ENCODE measurements at places on chromosomes 5 and 9. TPM values are rescaled to one million over a fixed set of nuclear protein-coding genes. Genes with fewer than 3 reads are reported as not detected.

DNA sequence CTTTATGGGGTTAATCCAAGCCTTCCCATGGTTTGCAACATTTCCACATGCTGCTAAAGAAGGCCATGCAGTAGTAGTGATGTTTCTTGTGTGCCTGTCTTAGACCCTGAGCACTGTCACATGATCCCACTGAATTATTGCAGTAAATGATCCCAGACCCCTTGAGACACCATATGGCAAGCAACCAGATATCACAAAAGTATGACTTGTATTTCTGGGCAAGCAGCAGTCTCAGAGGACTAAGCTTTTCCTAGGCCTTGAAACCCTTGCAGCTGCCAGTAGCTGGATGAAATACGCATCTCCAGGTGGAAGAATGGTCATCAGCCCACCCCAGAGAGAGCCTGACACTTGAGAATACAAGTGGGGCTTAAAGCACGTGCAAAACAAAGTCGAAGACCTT lies 41.8 kb downstream of the CDO1 start:
- H3K4me1 ChIP-seq = no peaks in the 10 kb centered on the region
- DNase-seq = no peak
- peaks cover 25% of the 10 kb centered on the region for H3K27me3 ChIP-seq

DNA sequence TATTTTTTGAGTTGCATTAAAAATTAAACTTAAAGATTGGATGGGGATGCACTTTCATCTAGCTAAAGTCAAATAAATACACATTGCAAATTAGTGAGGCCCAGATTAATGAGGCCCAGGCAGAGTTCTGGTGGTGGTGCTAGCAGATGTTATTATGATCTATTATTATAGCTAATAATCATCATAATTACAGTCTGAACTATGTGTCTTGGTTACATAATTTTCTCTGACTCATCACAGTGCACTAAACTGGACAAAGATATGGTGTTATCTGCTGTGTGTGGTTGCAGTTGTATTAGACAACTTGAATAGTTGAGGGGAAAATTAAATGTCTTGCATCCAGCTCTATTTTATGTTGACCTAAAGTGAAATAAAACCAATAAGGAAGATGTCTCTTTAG lies 568.8 kb downstream of the TLR4 start:
- no peak overlapping the region for H3K4me3 ChIP-seq
- DNase-seq = no peak
- H3K36me3 ChIP-seq = no peaks in the 10 kb centered on the region
- no peaks in the 10 kb centered on the region for H3K4me1 ChIP-seq
- H3K27ac ChIP-seq = no peak overlapping the region

DNA sequence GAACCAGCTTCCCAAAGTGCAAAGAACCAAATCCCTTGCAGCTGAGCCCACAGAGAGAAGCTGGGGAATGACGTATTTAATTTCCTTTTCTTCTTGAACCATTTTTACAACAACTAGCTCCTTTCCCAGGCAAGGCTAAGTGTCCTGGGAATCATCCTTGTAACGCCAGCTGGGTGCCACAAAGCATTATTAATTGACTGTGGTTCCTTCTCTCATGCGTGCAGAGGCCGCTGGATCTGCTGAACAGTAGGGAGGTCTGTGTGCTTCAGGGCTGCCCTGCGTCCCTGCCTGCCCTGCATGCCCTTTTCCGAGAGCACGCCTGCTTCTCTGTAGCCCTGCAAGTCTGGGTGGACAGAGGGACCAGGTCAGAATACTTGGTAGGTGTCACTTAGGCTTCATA lies 124.1 kb upstream of the OTULINL start:
- no peaks in the 10 kb centered on the region for H3K27me3 ChIP-seq
- no peak overlapping the region for H3K27ac ChIP-seq
- H3K4me1 ChIP-seq = no peaks in the 10 kb centered on the region
- H3K4me3 ChIP-seq = no peak overlapping the region

GRCh38 chr9:109295221-109296130 lies 25.4 kb downstream of the EPB41L4B start:
- H3K27me3 ChIP-seq = no peaks in the 10 kb centered on the region
- H3K27ac ChIP-seq = no peak overlapping the region
- H3K4me1 ChIP-seq = peaks cover 10% of the 10 kb centered on the region
- no peak overlapping the region for H3K4me3 ChIP-seq
- no peaks in the 10 kb centered on the region for H3K36me3 ChIP-seq

GRCh38 chr9:124372038-124372437 lies 43.2 kb downstream of the PSMB7 start:
- peak overlapping the region; percentile 0 for H3K27ac ChIP-seq
- DNase-seq = no peak
- H3K36me3 ChIP-seq = peaks cover 19% of the 10 kb centered on the region
- no peaks in the 10 kb centered on the region for H3K27me3 ChIP-seq
- no peak overlapping the region for H3K4me3 ChIP-seq
- peaks cover 29% of the 10 kb centered on the region for H3K4me1 ChIP-seq

DNA sequence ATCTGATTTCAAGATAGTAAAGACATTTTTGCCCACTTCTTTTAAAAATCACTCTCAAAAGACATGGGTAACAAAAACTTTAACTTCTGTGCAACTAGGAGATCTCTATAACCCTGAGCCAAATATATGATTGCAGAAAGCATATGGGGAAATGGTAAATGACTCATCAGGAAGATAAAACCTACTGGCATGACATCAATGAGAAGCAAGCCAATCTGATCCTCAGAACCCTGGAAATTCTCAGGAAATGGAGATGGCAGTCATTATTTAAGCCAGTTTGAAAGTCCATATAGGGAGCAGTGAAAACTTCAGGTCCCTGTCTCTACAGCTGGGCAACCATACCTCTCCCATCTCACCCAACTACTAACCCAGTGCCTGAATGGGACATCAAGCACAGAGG lies 249.7 kb upstream of the NREP start:
- H3K27me3 ChIP-seq = no peaks in the 10 kb centered on the region
- no peaks in the 10 kb centered on the region for H3K36me3 ChIP-seq
- H3K4me1 ChIP-seq = peaks cover 12% of the 10 kb centered on the region

- H3K4me3 ChIP-seq = no peak overlapping the region
- no peak for DNase-seq
- no peak overlapping the region for H3K27ac ChIP-seq
- no peaks in the 10 kb centered on the region for H3K4me1 ChIP-seq
Measured at GRCh38 chr5:10138395-10139057, 111.2 kb downstream of the ATPSCKMT start.

GRCh38 chr9:123085916-123086315 lies 52.4 kb downstream of the GPR21 start:
- DNase-seq = no peak
- H3K36me3 ChIP-seq = peaks cover 88% of the 10 kb centered on the region
- H3K4me1 ChIP-seq = no peaks in the 10 kb centered on the region
- H3K27me3 ChIP-seq = no peaks in the 10 kb centered on the region

DNA sequence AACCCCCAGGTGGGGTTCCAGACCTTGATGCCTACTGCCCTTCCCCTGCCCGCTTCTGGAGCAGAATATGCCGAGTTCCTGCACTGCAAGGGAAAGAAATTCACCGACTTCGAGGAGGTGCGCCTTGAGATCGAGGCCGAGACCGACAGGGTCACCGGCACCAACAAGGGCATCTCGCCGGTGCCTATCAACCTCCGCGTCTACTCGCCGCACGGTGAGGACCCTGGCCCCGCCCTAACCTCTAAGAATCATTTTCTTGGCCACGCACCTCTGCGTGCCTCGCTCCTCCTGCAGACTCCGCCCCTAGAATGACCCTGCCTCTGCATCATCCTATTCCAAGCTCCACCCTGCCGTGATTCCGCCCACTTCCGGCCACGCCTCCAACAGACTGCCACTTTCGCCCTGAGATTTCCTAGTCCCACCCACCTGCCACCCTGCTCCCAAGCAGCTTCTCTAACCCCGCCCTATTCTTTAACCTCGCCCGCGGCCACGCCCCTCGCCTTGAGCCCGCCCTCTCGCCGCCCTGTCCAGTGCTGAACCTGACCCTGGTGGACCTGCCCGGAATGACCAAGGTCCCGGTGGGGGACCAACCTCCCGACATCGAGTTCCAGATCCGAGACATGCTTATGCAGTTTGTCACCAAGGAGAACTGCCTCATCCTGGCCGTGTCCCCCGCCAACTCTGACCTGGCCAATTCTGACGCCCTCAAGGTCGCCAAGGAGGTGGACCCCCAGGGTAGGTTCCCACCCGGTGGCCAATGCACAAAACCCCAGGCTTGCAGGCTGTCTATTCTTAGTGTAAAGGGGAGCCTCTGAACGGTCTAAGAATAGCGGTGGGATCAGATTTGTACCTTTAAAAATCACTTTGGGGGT lies 15.6 kb downstream of the DNM1 start:
- H3K27me3 ChIP-seq = peaks cover 11% of the 10 kb centered on the region
- DNase-seq = peak; percentile 95
- peaks cover 8% of the 10 kb centered on the region for H3K4me1 ChIP-seq
- H3K36me3 ChIP-seq = no peaks in the 10 kb centered on the region
- H3K4me3 ChIP-seq = peak overlapping the region; percentile 73
- H3K27ac ChIP-seq = no peak overlapping the region

DNA sequence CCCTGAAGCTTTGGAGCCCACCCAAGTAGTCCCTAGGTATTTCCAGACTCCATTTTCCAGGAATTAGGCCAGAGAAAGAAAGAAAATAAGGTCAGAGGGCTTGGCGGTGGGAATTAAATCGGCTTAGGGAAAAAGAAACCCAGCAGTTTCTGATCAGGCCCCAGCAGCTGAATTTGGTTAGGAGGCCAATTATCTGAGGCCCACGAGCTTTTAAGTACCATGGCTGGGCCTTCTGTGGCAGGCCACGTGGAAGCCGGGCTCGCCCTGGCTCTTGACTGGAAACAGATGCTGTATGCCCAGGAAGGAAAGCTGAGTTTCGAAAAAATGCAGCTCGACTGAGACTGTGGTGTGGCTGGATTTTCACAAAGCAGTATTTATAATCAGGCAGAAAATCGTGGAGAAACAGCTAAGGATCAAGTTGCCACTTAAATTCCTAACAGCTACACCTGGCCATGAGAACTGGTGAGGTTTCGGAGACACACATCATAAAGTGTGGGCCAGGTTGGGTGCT lies 75.1 kb upstream of the PANK3 start:
- no peak overlapping the region for H3K27ac ChIP-seq
- H3K27me3 ChIP-seq = no peaks in the 10 kb centered on the region
- H3K4me3 ChIP-seq = no peak overlapping the region
- DNase-seq = no peak
- H3K36me3 ChIP-seq = no peaks in the 10 kb centered on the region

- no peaks in the 10 kb centered on the region for H3K4me1 ChIP-seq
- no peak overlapping the region for H3K4me3 ChIP-seq
- no peak for DNase-seq
- H3K36me3 ChIP-seq = no peaks in the 10 kb centered on the region
- H3K27me3 ChIP-seq = no peaks in the 10 kb centered on the region
Measured at GRCh38 chr5:124474528-124475215, 271.8 kb downstream of the ZNF608 start.

The UAP1L1 gene
- 3.7 TPM for total RNA-seq

The CYLC2 gene
- not detected for total RNA-seq

The CD74 gene
- total RNA-seq = not detected

The NDOR1 gene
- 18.0 TPM for total RNA-seq
